ENCODE measurements at places on chromosomes 6 and 20. TPM values are rescaled to one million over a fixed set of nuclear protein-coding genes. Genes with fewer than 3 reads are reported as not detected.

DNA sequence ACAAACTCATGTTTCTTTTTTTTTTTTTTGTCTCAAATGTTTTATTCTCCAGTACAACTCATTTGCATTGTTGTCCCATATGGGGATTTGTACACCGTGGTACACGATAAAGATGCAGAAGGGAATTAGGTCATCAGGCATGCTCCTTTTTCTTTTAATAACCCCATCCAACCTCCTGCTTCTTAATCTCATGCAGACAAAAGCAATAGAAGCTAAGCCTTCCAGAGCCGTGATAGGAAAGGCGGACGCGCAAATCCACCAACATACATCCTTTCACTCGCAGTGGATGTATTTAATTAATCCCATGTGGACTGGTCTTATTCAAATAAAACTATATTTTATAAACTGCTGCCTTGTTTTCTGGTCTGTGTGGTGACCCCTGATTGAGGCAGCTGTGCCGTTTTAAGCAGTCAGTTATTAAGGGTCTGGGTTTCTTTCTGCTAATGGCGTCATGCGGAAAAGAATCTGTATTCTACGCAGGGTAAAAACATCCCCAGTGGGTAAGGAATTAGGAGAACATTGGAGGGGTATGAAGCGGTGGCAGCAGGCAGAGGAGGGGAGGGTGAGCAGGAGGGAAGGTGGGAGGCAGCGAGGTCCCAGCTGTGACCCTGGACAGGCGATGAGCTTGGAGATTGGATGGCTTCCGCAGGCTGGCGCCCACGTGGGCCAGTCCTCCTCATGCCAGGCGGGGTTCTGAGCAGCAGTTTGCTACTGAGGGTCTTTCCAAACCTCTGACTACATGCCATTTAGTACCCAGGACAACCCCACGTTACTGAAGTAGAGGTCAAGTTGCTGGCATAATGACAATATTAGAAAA, 172.8 kb downstream of the LINC00237 start:
- DNase-seq, result no peak

- DNase-seq, result no peak
Measured at GRCh38 chr20:21027569-21027968, 78.6 kb downstream of the LINC00237 start.

GRCh38 chr6:114310053-114310452, 32.8 kb downstream of the HS3ST5 start:
- DNase-seq, result no peak

GRCh38 chr20:62186887-62187866, 4.3 kb downstream of the MTG2 start:
- no peak for DNase-seq

NMBR gene
- total RNA-seq, result not detected

Measured in epithelial cell of proximal tubule (primary cell).